IMR-90 (cell line): ENCODE measurements at places on chromosomes 16 and 17. TPM values are rescaled to one million over a fixed set of nuclear protein-coding genes. Genes with fewer than 3 reads are reported as not detected.
A peak's percentile ranks its signal among the peaks of the same experiment; 100 is the strongest.

DNA sequence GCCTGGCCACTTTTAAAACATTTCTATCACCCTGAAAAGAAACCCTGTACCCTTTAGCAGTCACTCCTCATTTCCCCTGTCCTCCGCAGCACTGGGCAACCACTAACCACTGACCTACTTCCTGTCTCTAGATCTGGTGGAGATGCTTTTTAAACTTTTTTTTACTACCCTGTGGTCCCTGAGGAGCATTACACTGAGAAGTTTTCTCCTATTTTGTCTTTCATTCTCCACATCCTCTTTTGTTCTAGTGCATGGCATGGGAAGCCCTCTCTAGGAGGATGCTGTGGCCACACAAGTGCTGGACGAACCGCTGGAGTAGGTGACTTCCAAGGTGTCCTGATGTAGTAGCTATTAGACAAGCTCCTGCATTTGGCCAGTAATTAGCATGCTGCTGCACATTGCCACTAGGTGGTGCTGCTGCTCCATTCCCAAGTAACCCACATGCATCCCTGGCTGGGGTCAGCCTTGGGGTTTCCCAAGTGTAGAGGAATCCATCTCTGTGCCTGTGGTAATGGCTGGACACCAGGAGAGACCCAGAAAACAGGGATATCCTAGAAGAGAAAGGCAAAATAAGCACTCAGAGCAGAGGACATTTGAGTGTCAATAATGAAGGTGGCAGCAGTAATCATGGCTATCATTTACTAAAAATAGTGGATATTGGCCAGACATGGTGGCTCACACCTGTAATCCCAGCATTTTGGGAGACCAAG is 143.8 kb upstream of the CRHR1 start:
- peak; percentile 76 for DNase-seq
- no peaks in the 10 kb centered on the region for H3K4me1 ChIP-seq
- no peak overlapping the region for H3K27ac ChIP-seq
- no peaks in the 10 kb centered on the region; the same call in 1 of the 2 replicates for H3K27me3 ChIP-seq
- no peak overlapping the region for H3K4me3 ChIP-seq

- H3K4me3 ChIP-seq: peak within 1 kb of the TSS; percentile 13; the same call in 1 of the 2 replicates
- no peaks in the 10 kb centered on the region for H3K4me1 ChIP-seq
- no peak within 1 kb of the TSS for H3K27ac ChIP-seq
- H3K27me3 ChIP-seq: peaks cover 56% of the 10 kb centered on the region
Measured at GRCh38 chr17:75720656-75721462, at the start of gene ITGB4. Gene ITGB4 (plus strand): TSS chr17:75721459. CDS start chr17:75724704, 3,245 bp downstream.

DNA sequence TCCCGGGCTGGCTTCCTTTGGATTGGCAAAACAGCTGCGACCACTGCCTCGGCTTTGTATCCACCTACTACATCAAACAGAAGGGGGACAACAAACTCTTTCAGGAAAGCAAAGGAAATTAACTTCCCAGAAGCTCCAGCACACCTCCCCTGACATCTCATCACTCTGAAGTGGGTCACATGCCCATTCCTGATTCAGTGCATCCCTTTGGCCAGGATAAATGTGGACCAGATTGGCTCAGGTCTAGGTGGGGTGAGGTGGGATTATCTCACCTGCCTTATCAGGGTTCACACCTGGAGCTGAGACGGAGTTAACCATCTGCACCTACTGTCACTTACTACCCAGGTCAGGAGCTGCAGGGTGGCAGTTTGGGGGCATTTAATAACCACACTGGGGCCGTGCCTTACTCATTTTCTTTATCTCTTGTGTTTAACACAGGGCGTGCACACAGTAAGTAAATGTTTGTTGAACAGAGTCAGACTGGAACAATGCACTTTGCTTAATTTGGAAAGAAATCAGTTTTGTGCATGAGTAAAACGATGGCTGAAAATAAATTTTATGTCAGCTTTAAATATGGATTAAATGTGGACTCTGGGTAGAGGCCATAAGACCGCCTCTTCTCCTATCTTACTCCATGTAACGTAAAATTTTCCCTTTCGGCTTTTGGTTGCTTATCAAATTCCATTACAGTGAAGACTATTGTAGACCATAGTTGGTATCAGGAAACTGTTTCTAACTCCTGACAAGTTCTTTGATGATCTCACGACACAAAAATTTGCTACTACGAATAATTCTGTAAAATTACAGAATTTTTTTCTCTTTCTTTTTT is 36.0 kb downstream of the IQCK start:
- H3K36me3 ChIP-seq: no peaks in the 10 kb centered on the region
- H3K4me1 ChIP-seq: peaks cover 12% of the 10 kb centered on the region
- DNase-seq: peak; percentile 83
- peak overlapping the region; percentile 44; the same call in 1 of the 2 replicates for H3K27ac ChIP-seq

- H3K27me3 ChIP-seq: peaks cover 11% of the 10 kb centered on the region; the same call in 1 of the 2 replicates
- H3K36me3 ChIP-seq: no peaks in the 10 kb centered on the region
- H3K4me1 ChIP-seq: no peaks in the 10 kb centered on the region
- no peak overlapping the region for H3K4me3 ChIP-seq
Measured at GRCh38 chr17:9200699-9201359, 179.5 kb downstream of the NTN1 start.

The CLEC18B gene
- not detected in 2 replicates for total RNA-seq

The MIS12 gene
- 11.7 and 18.1 TPM in 2 replicates for total RNA-seq
